ENCODE measurements at places on chromosomes 5 and 9.

GRCh38 chr5:36305571-36306326 lies 4.0 kb upstream of the RANBP3L start:
- DNase-seq: peak; percentile 38

GRCh38 chr9:90974016-90974415 lies 172.4 kb downstream of the SYK start:
- DNase-seq: peak; percentile 25

GRCh38 chr5:157459715-157460599 lies at the start of gene NIPAL4:
Gene NIPAL4, plus strand, starts transcription at chr5:157460213. Its CDS starts 108 bp downstream, at chr5:157460321.
- no peak for DNase-seq

- DNase-seq: no peak
Measured at GRCh38 chr5:124212934-124213333, 533.5 kb downstream of the ZNF608 start.

DNA sequence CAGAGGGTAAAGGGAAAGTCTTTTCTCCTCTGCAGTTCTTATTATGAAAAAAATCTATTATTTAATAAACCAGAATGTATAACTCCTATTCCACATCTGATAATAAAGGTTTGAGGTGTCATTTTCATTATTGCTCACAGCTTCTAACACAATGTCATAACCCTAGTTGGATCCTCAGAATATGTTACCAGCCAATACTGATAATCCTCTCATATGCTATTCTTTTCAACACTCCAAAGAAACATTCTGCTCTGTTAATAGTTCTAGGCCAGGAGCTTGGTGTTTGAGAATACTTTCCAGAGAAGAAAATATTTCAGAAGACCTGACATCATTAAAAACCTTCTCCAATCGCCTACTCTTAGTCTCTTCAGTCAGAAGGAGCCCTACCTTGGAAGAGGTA lies 127.1 kb downstream of the PIK3R1 start:
- DNase-seq: no peak

DNA sequence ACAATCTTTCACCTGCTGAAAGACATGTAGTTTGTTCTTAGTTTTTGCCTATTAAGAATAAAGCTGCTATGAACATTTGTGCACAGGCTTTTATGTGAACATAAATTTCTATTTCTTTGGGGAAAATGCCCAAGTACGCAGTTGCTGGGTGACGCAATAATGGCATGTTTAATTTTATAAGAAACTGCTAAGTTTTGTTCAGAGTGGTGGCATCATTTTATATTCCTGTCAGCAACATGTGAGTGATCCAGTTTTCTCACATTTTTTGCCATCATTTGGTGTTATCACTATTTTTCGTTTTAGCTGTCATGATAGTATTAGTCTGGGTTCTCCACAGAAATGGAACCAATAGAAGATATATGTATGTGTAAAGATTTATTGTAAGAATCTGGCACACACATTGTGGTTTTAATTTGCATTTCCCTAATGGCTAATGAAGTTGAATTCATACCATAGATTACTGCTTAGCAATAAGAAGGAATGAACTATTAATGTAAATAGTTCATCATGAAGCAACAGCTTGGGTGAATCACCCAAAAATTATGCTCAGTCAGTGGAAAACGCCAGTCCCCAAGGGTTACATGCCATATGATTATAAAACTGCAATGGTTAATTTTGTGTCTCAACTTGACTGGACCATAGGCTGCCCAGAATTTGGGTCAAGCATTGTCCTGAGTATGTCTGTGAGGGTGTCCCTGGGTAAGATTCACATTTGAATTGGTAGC lies 358.6 kb downstream of the MSX2 start:
- DNase-seq: peak; percentile 20

Data from IMR-90 (cell line).